CD4-positive, CD25-positive, alpha-beta regulatory T cell (primary cell): ENCODE measurements at places on chromosomes 7 and 10. TPM values are rescaled to one million over a fixed set of nuclear protein-coding genes. Genes with fewer than 3 reads are reported as not detected.

MBL2 gene
- not detected for polyA plus RNA-seq

POLR3A gene
- polyA plus RNA-seq, result 5.3 TPM

SFR1 gene
- polyA plus RNA-seq, result 19.6 TPM

CYP17A1 gene
- polyA plus RNA-seq, result not detected

- peak; percentile 65 for DNase-seq
These were observed 39.3 kb downstream of the FAS start for GRCh38 chr10:89029785-89030437.

DNA sequence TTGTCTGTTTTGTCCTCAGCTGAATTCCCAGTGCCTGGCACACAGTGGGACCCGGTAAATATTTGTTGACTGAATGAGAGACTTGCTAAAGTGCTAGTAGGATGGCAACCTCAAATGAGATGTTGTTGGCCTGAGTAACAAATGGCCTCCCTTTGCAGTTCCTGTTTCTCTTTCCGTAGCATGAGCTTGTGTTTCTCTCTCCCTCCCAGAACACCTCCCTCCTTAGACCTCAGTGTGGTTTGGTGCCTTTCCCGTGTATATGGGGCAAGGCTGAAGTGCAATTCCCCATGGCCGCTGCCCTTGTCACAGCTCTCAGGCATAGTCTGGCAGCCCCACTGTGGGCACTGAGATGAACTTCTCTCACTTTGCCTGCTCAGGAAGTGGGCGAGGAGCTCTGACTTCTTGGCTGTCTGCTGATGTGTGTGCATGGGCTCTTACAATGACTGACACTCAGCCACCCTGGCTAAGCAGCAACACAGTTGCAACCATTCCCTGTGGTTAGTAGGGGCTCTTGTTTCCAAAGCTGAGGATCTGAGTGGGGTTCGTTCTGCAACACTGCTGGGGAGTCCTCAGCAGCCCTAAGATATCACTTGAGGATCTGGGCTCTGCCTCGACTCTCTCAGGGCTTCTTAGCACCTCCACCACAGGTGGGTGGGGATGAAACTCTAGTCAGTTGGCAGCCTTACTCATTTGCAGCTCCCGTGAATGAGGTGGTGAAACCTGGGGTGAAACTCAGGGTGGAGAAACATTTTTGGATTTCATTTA is 136.1 kb downstream of the ICA1 start:
- DNase-seq, result peak; percentile 78

DNA sequence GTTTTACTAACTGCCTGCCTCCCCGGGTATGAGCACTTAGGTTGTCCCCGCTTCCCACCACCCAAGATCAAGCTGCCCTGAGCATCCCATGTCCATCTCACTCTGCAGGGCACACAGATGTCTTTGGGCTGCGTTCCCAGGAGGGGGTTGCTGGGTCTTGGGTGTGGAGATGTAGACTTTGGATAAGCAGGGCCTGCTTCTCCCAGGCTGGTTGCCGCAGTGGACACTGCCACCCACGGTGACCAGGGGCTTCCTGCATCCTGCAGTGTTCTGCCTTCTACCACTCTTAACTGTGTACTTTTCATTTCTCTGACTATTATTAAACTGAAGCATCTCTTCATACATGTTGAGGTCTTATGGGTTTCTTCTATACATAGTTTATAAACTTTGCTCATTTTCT is 70.0 kb downstream of the DOCK1 start:
- no peak for DNase-seq

GRCh38 chr7:2321020-2321419 is 6.8 kb upstream of the SNX8 start:
- no peak for DNase-seq

GRCh38 chr10:66025186-66025585 is 900.6 kb upstream of the LRRTM3 start:
- no peak for DNase-seq

DNA sequence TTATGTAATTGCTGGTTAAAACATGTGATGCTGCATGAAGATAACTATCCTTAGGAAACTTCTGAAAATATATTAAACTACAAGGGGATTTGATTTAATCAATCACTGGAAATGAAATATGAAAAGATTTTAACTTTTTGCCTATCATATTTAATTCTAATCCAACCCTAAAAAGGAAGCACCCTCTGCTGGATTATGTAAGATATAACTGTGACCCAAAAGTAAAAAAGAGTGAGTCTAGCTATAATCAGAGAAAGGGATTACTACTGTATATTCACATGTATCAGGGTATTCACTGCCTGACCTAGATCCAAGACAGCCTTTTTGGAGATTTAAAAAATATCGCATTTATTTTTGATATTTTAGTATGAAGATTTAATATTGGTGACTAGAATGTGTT is 295.5 kb downstream of the MDFIC start:
- DNase-seq, result no peak

DNA sequence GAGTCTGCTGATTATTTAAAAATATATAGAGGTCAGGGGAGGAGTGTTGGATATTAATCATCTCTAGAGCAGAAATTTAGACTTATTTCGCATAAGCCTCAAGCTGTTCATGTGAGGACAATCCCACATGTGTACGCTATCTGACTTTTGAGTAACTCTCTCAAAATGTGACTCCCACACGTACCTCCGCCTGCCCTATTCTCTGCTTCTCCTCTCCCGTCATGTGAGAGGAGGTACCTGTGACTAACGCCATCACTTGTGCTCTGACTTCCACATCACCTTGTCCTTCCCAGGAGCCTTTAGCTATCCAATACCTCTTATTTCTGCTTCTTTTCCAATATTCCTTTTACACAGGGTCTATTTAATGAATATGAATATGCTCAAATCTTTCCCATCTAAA is 119.3 kb upstream of the CALCR start:
- no peak for DNase-seq

DNA sequence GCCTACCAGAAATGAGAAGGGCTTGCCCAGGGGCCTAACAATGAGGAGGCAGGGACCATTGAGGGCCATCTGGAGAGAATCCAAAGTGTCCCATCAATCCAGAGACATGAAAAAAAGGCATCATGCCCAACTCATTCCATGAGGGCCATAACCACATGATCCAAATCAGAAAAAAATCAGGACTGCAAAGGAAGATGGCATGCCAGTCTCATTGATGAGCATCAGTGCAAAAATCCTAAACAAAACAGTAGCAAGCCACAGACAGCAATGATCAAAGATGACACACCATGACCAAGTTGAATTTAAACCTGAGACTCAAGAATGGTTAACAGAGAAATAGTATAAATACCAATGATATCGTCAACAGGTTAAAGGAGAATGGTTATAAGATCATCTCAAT is 7.0 kb upstream of the CYP3A4 start:
- no peak for DNase-seq

- no peak for DNase-seq
These were observed 10.2 kb downstream of the CYTH3 start for GRCh38 chr7:6262221-6262620.

GRCh38 chr10:114519756-114520293 is 115.5 kb upstream of the AFAP1L2 start:
- DNase-seq, result no peak

GRCh38 chr10:69385454-69386350 is 31.0 kb downstream of the TACR2 start:
- DNase-seq, result no peak

DNA sequence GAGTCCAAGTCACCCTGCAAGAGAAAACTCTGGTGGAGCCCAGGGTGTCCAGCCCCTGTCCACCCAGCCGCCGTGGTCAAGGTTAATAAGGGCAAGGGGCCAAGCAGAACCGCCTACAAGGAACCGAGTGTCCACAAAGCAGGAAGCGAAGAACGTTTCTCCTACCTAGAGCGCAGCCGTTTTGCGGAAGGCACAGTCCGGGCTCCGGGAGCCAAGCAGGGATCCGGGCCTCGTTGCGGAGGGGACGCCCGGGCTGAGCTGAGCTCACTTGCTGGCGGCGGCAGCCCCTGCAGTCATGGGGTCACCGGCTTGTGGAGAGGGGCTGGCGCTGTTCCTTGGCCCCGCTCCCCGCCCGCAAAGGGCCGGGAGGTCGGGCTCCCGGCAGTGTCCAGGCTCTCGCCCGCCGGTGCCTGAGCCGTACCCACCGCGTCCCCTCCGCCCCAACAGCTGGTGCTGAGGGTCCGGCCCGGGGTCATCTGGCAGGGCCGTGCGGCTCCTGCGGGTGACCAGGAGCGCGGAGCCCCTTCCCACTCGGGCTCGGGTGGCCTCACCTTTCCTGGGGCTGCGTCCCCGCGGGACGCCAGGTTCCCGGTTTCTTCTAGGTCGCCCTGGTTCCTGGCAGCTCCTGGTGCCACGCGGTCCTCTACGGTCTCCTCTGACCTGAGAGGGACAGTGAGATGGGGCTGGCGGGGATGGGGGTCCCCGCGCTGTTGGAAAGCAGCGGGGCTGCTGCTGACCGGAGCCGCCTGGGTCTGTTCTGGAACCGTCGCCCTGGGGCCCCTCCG is 14.0 kb upstream of the ZNF273 start:
- DNase-seq, result no peak
